ENCODE measurements at places on chromosomes 6 and 20.
A peak's percentile ranks its signal among the peaks of the same experiment; 100 is the strongest.

DNA sequence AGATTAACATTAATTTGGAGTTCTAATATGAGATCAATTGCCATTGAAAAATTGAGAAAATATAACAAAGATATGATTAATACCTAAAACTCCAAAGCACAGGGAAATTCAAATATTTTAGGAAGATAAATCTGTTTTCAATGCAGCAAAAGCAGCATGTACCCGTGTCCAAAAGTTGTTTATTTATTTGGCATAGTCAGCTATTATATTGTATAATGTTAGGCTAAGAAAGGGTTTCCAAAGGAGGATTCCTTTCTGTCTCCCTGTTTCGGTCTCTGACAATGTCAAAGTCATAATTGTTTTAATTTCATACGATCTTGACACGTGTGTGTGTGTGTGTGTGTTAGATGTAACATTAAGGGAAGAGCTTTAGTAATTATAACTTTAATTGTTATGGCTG lies 914.5 kb downstream of the EYS start:
- DNase-seq, result no peak

GRCh38 chr6:45421709-45422502 lies 44.2 kb upstream of the SUPT3H start:
- peak; percentile 29 for DNase-seq

DNA sequence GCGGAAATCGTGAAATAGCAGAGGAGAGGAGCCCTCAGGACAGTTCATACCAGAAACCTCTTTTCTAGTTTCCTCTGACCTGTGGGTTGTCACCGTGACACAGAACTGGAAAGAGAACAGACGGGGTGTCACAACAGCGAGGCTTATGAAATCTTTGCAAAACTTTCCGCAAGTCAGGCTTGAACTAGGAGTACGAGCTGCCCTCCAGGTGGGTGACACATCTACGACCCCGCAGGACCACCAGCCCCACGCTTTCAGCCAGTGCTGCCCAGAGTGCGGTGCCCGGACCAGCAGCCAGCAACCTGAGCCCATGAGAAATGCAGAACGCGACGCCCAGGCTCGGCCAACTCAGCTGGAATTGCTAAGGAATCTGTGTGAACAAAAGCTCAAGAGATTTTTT lies 30.8 kb downstream of the WRNIP1 start:
- no peak for DNase-seq

DNA sequence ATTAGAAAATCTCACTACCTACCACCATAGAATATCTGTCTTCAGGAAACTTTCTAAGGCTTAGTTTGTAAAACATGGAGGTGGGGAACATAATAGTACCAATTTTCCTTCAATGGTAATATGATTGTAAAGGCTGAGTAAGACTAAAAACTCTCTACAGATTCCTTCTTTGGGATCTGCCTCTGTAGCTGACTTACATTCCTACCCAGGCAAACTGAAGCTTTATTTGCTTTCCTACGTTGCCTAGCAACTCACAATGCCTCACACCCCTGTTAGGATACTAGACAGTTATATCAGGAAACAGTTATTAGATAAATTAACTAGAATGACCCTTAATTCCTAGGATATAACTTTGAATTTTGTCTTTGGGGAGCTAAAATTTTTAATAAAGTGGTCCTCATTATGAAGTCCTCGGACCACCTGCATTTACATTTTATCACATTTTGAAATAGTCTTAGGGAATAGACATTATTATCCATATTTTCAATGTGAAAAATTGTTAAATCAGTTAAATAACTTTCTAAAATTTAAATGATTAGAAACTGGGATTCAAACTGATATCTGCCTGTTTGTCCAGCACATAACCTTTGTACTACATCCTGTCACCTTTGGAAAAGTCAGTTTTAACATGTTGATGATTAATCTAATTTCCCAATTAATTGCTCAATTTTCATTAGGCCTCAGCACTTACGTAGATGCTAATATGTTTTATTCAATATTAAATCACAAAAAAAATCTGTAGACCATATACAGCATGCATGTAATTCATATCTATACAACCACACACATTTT lies 591.4 kb downstream of the RNF144B start:
- DNase-seq, result peak; percentile 75

GRCh38 chr6:16437095-16437494 lies 198.7 kb downstream of the GMPR start:
- DNase-seq, result no peak

DNA sequence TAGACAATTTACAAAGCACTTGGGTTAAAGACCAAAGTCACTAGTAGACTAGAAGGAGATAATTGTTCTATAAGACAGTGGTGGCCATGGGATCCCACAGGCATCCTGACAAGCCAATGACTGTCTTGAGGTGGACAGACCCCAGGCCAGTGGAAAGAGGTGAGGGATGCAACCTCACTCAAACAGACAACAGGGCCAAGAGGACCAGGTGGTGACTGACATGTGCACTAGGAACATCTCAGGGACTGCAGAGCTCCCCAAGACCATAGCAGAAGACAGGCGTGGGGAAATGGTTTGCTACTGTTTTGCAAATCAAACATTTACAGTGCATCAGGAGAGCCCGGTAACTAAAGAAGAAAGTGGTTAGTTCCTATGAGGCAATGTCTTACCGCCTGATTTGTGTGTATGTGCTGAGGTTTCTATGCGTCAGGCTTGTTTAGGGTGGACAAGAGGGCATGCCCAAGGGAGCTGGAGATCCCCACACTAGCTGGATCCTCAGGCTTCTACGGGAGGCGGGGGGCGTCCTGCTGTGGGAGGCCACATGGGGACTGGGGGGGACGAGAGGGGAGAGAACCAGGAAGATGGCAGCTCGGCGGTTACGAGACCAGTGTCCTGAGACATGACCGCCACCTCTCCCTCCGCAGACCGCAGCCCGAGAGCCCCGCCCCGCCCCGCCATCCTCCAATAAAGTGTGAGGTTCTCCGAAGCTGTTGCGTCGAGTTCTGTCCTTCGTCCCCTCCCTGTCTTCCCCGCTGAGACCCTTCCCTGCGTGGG lies 623 bp upstream of the MRPS26 start:
- DNase-seq, result peak; percentile 86

Data from COR-L47 (cell line).